ENCODE measurements at places on chromosomes 4 and X. TPM values are rescaled to one million over a fixed set of nuclear protein-coding genes. Genes with fewer than 3 reads are reported as not detected.

Gene TRIM2
- 3.8 TPM for total RNA-seq

Gene ZNF630
- 2.2 TPM for total RNA-seq

Gene YY2
- 2.4 TPM for total RNA-seq

Gene POLN
- total RNA-seq = 2.6 TPM

Gene PSAPL1
- total RNA-seq = not detected

Gene PPM1K
- total RNA-seq = 74.2 TPM

GRCh38 chr4:41882625-41883347 lies 52.4 kb upstream of the TMEM33 start:
- peak; percentile 66 for DNase-seq

DNA sequence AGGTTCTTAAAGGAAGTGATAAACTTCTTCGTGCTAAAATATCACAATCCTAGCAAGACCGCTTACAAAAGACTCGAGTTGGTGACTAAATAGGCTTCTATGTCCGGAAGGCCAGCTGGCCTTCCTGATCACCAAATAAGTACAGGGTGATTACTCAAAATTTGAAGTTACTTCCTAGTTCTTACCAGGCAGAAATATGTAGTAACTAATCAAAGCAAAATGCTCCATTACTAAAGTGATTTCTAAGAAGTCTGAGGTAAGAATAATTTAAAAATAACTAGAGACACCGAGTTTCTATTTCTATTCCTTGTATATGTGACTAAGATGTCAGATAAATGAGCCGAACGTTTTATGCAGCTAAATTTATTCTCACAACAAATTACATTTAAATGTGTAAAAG lies 62.2 kb downstream of the NSUN7 start:
- no peak for DNase-seq

GRCh38 chrX:56764975-56765791 lies 36.1 kb downstream of the NBDY start:
- no peak for DNase-seq

DNA sequence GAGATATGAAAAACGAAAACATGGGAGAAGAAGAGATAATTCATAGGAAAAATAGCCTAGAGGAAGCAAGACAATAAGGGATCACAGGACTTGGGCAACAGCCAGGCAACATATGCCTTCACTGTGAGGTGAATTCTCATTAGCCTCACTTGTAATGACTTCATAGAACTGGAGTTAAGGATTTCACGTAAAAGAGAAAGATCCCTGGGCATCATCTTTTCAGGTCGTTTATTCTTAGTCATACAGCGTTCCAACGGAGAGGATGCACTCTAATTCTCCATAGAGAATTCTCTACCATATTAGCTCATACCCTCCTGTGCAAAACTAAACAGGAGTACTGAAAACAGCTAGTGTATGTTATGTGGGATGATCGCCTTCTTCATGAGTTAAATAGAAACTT lies 1.4 kb downstream of the PRKG2 start:
- DNase-seq = no peak

DNA sequence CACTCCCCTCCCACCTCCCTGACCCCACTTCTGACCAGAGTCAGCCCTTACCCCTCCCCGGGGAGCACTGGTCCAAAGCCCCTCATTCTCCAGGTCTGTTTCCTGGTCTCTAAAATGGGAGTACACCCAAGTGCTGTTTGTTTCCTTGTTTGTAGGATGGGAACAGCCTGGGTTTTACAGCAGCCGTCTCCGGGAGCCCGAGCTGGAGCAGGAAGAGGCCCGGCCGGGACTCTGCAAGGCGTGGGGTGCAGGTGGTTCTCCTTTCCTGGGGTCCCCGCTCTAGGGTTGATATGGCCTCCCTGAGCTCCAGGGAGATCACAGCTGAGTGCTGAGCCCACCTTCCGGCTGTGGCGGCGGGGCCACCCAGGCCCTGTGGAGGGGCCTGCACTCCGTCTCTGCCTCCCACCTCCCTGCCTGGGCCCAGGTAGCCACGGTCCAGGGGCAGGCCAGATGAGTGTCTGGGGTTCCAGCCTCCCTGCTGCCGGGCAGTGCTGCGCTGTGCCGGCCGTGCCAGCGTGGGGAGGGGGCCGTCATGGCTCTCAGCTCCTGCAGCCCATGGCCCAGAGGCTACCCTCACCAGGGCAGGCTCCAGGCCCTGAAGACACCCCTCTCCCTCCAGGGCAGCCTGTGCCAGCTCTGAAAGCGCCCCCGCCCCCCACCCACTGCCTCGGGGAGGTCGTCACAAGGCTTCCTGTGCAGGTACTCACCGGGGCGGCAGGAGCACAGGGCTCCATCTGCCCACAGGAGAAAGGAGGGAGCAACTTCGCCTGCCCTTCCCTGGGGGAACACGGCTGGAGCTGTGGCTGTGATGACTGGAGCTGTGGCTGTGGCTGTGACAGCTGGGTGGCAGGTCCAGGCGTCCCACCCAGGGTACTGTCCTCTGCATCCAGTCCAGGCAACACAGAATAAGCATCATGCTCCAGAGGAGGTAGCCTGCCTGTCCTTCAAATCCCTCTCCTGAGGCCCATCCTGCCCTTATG lies 98.8 kb downstream of the ADRA2C start:
- DNase-seq = no peak

- no peak for DNase-seq
Observed at GRCh38 chrX:24146283-24146949, 3.1 kb upstream of the ZFX start.

GRCh38 chr4:113849771-113850170 lies 88.2 kb upstream of the CAMK2D start:
- DNase-seq = no peak

DNA sequence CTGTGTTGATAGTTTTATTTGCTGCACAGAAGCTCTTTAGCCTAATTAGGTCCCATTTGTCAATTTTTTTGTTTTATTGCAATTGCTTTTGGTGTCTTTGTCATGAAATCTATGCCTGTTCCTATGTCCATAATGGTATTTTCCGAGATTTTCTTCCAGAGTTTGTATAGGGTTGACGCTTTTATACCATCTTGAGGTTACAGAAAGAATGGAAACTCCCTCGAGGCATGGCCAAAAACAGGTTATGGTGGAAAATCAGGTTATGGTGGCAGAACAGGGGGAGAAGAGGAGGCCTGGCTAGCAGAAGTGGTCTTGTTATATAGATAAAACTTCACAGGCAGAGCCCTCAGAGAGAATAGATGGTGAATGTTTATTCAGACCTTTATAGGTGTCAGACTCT lies 21.6 kb downstream of the OPHN1 start:
- no peak for DNase-seq

DNA sequence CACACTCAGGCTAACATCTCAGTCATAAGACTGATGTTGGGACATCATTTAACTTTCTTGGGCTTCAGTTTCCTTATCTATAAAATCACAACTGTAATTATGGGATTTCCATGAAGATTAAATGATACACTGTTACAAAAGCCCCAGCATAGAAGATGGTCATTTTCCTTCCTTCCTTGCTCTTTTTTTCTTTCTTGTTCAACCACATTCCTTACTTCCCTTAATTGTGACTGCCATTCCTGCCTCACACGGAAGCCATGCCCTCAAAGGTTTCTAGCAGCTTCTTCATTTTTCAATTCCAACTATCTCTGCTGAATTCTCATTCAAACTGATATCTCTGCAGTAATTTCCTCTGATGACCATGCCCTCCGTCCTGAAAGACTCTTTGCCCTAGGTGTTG lies 311.8 kb downstream of the PPP3CA start:
- no peak for DNase-seq

GRCh38 chr4:6364581-6364980 lies 94.9 kb downstream of the WFS1 start:
- DNase-seq = no peak

DNA sequence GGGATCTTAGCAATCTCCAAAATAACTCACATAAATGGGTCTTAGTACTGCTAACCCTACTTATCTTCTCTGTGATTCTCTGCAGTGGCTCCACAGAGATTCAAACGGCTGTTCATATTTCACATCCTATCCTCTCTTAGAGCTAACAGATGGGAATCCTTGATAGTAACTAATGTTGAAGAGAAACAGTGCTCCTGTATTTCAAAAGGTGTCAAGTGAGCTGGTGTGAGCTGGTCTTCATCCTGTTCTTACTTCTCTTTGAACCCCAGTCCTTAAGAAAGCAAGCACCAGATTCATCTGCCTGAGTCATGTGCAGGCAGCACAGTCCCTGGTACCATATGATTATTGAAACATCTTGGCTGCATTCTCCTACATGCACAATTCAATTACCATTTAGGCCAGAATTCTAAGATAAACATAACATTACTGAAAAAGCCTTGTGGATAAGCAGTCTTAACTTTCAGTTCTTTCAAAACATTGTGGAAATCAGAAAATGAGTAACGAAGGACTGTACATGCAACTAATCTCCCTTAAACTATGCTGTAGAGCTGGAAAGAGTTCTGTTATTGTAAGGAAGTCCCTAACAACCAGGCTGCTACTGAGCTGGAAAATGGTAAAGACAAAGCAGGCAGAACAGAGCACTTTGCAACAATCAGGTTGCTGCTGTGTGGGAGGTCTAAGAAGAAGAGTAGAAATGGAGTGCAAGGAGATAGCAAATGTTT lies 153.1 kb downstream of the NPNT start:
- DNase-seq = no peak

- no peak for DNase-seq
Observed at GRCh38 chrX:9146657-9147056, 112.7 kb upstream of the FAM9B start.

GRCh38 chrX:40748977-40749376 lies 13.6 kb upstream of the MED14 start:
- no peak for DNase-seq

GRCh38 chrX:19630228-19630627 lies 114.9 kb upstream of the MAP3K15 start:
- no peak for DNase-seq

- no peak for DNase-seq
Observed at GRCh38 chrX:38678821-38679220, 117.5 kb downstream of the TSPAN7 start.

- no peak for DNase-seq
Observed at GRCh38 chr4:42965326-42965725, 72.8 kb downstream of the GRXCR1 start.

GRCh38 chrX:101744085-101744484 lies 84.4 kb upstream of the ARMCX2 start:
- no peak for DNase-seq

DNA sequence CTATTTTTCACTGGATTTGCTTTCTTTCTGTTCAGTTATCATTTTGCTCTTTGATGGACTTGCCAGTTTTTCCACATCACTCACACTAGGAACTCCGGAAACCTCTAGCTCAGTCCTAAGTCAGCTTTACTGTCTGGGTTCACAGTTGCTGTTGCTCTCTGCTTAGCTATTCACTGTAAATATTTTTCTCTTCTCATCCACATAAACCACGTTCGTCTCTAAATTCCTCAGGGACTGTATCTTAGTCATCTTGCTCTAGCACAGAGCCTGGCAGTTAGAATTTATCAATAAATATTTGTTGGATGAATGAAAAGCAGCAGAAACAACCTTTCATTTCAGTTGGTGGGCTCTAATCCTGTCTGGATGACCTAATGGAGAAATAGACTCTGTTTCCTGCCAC lies 119.4 kb upstream of the DMD start:
- DNase-seq = no peak

Data from T-cell (primary cell).